ENCODE measurements at places on chromosomes 5 and 9.

GRCh38 chr9:13719446-13719845 lies 440.0 kb upstream of the MPDZ start:
- no peak for DNase-seq

- DNase-seq, result peak; percentile 16
Observed at GRCh38 chr5:132747616-132748440, 602 bp downstream of the CCNI2 start.

GRCh38 chr5:148398698-148399121 lies 15.0 kb downstream of the FBXO38 start:
- DNase-seq, result no peak

GRCh38 chr5:80238778-80239679 lies 16.8 kb downstream of the SERINC5 start:
- no peak for DNase-seq

- DNase-seq, result no peak
Observed at GRCh38 chr5:173742432-173742816, 126.0 kb upstream of the BOD1 start.

DNA sequence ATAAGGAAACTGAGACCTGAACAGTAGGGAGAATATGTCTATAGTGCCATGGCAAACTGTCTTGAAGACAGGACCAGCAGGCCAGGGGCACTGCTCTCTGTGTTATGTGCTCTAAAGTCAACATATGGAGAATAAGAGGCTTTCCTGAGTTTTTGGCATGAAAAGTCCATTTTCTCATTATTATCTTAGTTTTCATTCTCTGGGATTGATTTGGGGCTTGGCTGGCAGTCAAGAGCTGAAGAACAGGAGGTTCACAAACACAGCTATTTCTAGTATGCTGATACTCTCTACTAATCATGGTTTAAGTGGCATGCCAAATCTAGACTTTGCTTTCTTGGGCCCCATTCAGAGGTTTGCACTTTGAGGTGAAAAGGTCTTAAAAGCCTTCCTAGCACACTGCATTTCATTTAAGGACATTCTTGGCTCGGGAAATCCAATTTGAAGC lies 404.4 kb downstream of the ZNF608 start:
- DNase-seq, result no peak

GRCh38 chr9:34218446-34218845 lies 39.6 kb downstream of the UBAP1 start:
- no peak for DNase-seq

GRCh38 chr9:89405826-89406225 lies 87.5 kb downstream of the SECISBP2 start:
- DNase-seq, result no peak

- no peak for DNase-seq
Observed at GRCh38 chr5:171785517-171785916, at the start of gene SMIM23. Gene SMIM23, plus strand, starts transcription at chr5:171785817. Its CDS starts 55 bp downstream, at chr5:171785872.

- no peak for DNase-seq
Observed at GRCh38 chr9:36041506-36041905, 4.8 kb downstream of the RECK start.

DNA sequence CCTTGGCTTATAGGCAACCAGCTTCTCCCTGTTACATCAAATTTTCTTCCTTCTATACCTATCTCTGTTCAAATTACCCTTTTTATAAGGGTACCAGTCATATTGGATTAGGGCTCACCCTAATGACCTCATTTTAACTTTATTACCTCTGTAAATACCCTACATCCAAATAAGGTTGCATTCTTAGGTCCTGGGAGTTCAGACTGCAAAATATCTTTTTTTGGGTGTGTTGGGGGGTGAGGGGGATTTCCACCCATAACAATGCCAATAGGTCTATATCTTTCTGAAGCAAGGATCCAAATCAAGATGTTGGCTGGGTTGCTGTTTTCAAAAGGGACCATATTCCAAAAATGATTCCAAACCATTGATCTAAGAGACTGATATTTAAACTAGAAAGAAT lies 141.7 kb downstream of the XRCC4 start:
- DNase-seq, result no peak

- no peak for DNase-seq
Observed at GRCh38 chr9:125176636-125177035, 13.0 kb downstream of the PPP6C start.

GRCh38 chr5:179264053-179264782 lies 81.0 kb downstream of the ADAMTS2 start:
- DNase-seq, result no peak

DNA sequence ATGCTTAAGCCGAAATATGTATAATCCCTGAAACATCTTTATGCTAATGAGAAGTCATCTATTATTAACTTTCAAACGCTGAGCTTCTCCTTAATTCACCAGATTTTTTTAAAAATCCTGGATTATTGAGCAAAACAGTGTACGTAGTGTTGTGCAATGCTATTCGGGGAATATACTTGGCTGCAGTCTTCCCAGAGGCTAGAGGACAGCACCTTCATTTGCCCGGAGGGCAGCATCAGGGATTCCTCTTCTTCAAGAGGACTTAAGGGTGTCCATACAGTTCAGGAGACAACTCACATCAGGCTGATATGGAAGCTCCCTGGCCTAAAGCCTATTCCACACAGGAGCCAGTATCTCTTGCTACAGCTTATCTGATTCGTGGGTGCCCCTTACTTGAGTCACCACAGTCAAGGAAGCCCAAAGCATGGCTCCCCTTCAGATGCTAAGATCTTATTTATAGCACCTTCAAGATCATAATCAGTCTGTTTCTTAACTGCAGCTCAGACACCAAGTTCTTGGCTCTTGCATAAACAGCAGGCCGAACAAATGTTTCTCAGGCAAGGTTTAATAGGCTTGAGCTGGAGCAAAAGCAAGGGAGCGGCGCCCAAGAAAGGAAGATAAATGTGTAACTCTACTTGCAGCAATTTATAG lies 29.4 kb downstream of the NUTM2F start:
- no peak for DNase-seq

- DNase-seq, result no peak
Observed at GRCh38 chr5:137286025-137286610, 213.0 kb downstream of the SPOCK1 start.

- no peak for DNase-seq
Observed at GRCh38 chr5:171965745-171966144, 40.7 kb downstream of the FBXW11 start.

DNA sequence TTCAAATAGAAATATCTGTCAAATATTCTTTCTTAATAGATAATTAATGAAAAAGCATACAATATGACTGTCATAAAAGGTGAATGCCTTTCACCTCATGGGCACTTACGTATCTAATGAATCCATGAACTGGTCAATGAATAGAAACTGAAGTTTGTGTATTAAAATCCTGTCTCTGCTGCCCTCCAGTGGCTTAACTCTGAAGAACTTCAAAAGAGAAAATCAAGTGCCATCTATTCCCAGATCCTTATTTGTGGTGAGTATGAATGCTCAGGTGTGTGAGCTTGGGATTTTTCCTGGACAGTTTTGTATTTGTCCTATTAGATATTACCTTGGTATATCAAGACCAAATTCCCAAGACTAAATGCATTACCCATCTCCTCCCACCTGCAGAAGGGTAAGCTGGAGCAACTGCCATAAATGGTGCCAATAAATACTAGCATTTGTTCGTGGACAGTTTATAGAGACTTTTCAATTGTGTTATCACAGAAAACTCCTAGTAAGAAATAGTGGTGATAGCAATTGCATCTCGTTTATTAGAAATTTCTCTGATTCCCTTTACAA lies 44.0 kb upstream of the SVEP1 start:
- no peak for DNase-seq

DNA sequence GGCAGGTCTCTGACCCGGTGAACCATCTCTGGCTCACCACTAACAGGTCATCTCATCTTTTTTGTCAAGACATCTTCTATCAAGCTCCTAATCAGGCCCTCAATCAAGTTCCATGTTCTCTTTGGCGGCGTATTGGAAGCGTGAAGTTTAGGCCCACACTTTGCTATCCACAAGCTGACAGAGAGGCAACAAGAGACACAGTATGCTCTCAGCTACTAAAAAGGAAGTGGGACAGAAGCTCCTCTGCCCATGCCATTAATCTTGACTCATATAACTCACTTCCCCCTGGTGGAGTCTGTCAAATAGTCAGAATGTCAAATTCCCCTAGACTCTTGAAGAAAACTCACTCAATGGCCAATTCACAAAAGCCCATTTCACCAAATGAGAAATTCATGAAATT lies 77.6 kb upstream of the TMC1 start:
- no peak for DNase-seq

- no peak for DNase-seq
Observed at GRCh38 chr5:6712142-6712576, 1.1 kb upstream of the TENT4A start.

DNA sequence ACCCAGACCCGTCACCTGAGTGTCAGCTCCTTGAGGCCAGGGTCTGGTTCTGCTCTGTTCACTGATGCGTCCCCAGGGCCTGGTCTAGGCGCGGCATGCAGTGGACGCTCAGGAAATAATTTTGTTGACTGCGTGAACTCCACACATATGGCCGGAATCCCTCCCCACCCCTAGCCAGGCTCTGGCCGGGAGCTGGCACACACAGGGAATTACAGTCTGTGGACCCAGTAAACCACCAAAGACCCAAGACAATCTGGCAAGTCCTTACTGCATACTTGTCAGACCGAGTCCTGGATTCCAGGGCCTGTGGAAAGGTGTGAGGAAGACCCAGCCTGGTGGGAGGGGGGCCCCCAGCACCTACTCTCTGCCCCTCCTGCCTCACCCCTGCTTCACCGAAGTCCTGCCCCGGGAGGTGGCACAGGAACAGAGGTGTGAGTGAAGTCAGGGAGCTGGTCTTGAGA lies 113.0 kb upstream of the IER5L start:
- no peak for DNase-seq

GRCh38 chr5:57360871-57361270 lies 121.7 kb downstream of the ACTBL2 start:
- no peak for DNase-seq
